ENCODE measurements at places on chromosomes 2 and 18.

DNA sequence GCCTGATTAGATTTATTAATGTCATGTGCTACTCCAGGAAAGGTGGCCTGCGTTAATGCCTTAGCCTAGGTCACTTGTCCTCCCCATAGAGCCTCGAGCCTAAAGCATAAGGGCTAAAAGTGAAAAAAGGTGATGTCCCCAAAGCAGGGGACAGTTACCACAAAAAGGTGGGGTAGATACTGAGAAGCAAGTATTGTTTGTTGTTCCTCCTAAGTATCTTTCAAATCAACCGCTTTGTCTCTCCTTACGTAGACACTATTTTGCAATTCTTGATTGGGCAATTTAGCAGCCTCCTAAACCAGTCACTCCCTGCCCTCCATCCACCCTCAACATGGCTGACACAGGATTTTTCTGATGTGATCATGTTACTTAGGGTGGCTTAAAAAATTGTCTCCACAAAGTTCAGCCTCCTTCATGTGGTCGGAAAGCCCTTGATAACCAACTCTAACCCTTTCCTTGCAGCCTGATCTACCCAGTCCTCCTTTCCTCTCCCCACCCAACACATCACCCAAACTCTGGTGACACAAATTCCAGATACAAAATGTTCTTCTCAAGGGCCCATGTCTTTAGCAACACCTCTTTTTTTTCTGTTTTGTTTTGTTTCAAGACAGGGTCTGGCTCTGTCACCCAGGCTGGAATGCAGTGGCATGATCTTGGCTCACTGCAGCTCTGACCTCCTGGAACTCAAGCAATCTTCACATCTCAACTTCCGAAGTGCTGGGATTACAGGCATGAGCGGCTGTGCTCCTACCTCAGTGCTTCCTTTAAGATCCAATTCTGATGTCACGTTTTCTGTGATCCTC, 6.9 kb downstream of the INHA start:
- DNase-seq = no peak

GRCh38 chr2:74867841-74868658, 34.1 kb downstream of the HK2 start:
- no peak for DNase-seq

- DNase-seq = no peak
These were observed 97.2 kb downstream of the SLC4A3 start for GRCh38 chr2:219724628-219725027.

DNA sequence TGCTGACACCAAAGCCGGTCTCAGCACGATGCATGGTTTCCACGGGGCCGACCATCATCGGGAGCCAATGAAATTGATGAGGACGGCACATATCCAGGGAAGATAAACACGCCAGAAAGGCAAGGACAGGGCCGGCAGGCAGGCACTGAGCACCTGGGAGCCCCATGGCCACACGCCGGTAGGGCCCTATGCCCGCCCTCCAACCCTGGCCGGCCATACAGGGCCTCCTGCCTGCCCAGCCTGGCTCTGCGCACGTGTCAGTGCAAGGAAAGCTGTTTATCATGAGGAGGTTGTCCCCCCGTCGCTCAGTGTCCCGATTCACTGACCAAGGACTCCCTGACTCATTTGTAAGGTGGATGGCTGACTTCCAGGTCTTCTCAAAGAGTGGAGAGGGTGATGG, 237.5 kb downstream of the GLI2 start:
- no peak for DNase-seq

- no peak for DNase-seq
These were observed 15.3 kb downstream of the FBLN7 start for GRCh38 chr2:112153501-112153900.

- no peak for DNase-seq
These were observed 15.9 kb downstream of the PDIA6 start for GRCh38 chr2:10796703-10797102.

DNA sequence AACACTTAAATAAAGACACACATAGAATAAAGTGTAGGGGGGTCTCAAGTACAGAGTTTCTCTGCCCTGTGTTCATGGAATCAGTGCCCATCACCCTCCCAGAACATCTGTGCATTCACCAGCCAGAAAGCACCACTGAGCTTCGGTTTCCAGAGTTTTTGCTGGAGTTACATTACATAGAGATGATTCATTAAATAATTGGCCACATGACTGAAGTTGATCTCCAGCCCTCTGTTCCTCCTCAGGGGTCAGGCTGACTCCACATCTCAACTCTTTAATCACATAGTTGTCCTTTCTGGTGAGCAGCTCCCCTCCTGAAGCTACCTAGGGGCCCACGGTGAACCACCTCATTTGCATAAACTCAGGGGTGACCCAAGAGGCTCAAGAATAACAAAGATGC, 129.8 kb downstream of the METTL4 start:
- DNase-seq = no peak

GRCh38 chr2:7333189-7333765, 416.1 kb downstream of the RNF144A start:
- DNase-seq = no peak

DNA sequence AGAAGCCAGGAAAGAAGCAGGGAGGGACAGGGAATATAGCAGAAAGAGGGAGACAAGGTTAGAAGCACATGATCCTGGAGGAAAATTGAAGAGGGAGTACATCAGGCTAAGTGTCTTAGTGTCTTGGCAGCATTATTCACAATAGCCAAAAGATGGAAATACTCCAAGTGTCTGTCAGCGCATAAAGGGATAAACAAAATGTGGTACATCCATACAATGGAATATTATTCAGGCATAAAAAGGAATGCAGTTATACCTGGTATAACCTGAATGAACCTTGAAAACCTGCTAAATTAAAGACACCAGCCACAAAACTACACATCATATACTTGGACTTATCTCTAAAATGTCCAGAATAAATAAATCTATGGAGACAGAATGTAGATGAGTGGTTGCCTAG, 219.1 kb upstream of the PID1 start:
- no peak for DNase-seq

DNA sequence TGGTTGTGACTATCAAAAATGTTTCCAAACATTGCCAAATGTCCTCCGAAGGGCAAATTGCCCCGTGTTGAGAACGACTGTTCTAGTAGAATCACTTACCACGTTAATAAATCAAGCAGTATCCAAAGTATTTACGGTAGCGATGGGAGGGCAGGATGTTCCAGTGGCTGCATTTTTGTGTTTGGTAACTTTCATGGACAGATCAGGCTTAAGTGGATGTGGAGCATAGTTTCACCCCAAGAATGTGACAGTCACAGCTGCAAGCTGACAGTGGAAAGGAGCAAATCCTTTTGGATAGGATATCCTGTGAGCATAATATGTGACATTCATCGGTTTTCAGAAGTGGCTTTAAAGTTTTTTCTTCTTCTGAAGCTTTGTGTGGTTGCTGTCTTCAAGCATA, 46.3 kb upstream of the DARS1 start:
- no peak for DNase-seq

DNA sequence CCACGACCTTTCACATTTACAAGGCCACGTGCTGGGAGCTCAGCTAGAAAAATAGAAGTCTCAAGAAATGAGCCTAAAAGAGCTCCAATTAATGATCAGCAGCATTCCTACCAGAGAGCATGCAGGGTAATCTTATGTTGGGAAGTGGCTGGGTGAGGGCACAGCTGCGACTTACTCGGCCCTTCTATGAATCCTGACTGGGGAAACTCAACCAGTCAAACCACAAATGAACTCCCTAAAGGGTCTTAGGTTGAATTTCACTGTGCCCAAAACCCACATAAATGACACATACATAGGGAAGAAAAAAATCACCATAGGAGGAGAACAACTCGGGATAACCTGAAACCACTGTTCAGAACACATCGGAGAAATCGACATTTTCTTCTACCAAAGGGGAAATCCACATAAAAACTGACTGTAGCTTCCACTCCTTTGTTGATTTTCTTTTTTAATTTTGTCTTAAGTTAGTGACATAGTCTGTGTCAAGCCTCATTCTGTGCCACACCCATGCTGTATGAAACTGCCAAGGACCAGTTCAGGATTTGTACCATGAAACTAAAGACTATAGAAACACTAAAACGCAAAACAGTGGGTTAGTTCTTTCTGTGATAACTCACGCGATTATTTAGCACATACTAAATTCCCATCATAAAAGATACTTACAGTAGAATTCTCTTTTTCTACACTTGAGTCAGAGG, 54.7 kb downstream of the UXS1 start:
- no peak for DNase-seq

- DNase-seq = no peak
These were observed 27.9 kb downstream of the GPD2 start for GRCh38 chr2:156464106-156464505.

- no peak for DNase-seq
These were observed 128.5 kb upstream of the FANCL start for GRCh38 chr2:58369594-58369993.

- DNase-seq = no peak
These were observed 96.7 kb upstream of the SIX3 start for GRCh38 chr2:44844651-44845270.

- no peak for DNase-seq
These were observed 7.1 kb downstream of the RFTN2 start for GRCh38 chr2:197668296-197668695.

DNA sequence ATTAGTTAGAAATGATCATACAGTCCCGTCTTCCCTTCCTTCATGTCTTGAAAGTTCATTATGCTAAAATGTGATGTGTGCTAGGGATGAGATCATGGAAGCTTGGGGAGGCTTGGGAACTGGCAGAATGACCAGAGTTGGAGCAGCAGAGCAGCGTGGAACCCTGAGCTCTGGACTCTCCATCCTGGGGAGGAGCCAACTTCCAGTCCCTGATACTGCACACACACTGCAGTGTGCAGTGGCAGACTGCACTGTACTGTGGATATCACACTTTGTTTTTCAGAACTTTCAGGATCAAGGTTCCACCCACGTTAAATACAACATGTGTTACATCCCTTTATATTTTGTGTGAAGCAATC, 27.3 kb upstream of the GREB1 start:
- no peak for DNase-seq

- no peak for DNase-seq
These were observed 67.3 kb downstream of the TMEFF2 start for GRCh38 chr2:192127434-192127833.

DNA sequence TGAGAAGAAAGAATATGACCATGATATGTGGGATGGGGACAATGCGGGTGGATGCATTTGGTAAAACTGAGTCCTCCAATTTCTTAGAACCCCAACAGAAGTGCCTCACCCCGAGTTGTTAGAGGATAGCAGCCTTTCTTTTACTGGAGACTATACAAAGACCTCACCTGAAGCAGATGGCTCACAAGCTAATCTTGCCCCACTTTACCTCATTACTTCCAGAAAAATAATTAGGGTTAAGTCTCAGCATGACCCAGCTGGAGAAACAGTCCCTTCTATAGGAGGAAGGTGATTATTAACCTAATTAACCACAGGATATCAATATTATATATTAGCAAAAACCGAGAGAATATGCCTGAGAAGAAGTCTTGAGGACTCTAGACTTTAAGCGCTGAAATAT, 128.4 kb downstream of the PDE1A start:
- DNase-seq = no peak

- no peak for DNase-seq
These were observed 100.8 kb downstream of the CLIP4 start for GRCh38 chr2:29215739-29216608.

DNA sequence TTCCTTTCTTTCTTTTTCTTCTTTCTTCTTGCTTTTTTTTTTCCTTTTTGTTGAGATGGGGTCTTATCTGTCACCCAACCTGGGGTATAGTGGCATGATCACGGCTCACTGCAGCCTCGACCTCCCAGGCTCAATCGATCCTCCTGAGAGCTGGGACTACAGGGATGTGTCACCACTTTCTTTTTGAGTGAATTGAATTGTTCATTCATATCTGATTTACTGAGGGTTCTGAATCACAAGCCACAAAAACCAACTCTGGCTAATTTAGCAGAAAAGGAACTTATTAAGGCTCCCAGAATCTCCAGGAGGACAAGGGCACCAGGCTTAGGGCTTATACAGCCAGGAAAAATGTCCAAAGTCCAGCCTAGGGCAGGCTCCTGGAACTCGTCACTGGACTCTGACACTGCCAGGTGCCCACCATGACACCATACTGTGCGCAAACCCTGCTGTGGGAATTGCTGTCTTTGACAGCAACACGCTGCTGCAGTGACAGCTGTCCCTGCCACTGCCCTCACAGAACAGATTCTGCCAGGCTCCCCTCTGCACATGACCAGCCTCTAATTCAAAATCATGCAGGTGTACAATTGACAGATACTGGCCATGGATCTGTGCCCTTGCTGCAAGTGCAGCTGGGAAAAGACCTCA, 42.9 kb upstream of the EML6 start:
- no peak for DNase-seq

DNA sequence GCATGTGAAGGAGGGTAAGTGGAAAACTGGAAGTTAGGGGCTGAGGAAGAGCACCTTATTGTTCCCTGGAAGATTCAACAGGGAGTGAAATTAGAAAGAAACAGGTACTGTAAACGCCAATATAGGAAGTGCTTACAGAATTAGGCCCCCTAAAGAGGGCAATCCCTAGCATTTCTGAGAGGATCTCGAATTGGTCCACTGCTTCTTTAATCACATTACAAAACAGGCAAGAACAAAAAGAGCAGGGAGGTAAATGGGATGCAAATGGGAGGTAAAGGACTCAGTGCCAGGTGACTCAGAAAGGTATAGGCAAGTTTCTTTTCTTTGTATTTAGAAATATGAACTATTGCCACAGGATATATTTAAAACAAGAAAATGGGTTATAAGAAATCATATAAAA, 116.4 kb upstream of the FANCL start:
- DNase-seq = no peak

GRCh38 chr2:232541195-232541960, 1.9 kb downstream of the CHRNG start:
- no peak for DNase-seq

DNA sequence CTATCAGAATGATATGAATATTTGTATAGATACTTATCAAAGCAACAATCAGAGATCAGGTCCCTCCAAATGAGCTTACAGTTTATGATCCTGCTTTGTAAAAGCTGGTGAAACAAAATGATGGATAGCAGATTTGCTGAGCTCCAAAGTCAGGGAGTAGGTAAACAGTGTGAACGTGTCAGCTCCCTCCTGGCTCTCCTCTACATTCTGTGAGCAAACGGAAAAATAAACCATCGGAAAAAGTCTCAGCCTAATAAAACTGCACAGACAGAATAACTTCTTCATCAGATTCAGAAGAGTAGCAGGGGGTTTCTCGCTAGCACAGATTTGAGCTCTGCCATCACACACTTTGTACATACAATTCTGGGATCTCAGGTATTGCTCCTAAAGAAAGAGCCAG, 51.3 kb downstream of the BCL11A start:
- DNase-seq = no peak

- DNase-seq = no peak
These were observed 36.8 kb upstream of the APCDD1 start for GRCh38 chr18:10417664-10418063.

- no peak for DNase-seq
These were observed 1297.6 kb upstream of the ACVR2A start for GRCh38 chr2:146547236-146547635.

GRCh38 chr2:235639428-235639773, 145.6 kb downstream of the AGAP1 start:
- no peak for DNase-seq

GRCh38 chr2:71299507-71299906, 32.1 kb upstream of the ZNF638 start:
- no peak for DNase-seq

All from naive thymus-derived CD8-positive, alpha-beta T cell (primary cell).